Daoy (cell line): ENCODE measurements at places on chromosomes 5 and 9. TPM values are rescaled to one million over a fixed set of nuclear protein-coding genes. Genes with fewer than 3 reads are reported as not detected.

GRCh38 chr5:72172786-72173185, 65.5 kb downstream of the MAP1B start:
- no peak for DNase-seq

- DNase-seq = no peak
These were observed 5.5 kb downstream of the C9orf85 start for GRCh38 chr9:71916834-71917534.

The IL3 gene
- total RNA-seq = not detected in 2 replicates

The CD72 gene
- 1.7 TPM in 1 of 2 replicates, not detected in the other for total RNA-seq

The CDX1 gene
- total RNA-seq = 0.06 and 1.3 TPM in 2 replicates

The LTC4S gene
- total RNA-seq = not detected in 2 replicates

The TAS2R1 gene
- total RNA-seq = not detected in 2 replicates

The FSTL4 gene
- 0.09 and 0.11 TPM in 2 replicates for total RNA-seq
